ENCODE measurements at places on chromosomes 16 and 17. TPM values are rescaled to one million over a fixed set of nuclear protein-coding genes. Genes with fewer than 3 reads are reported as not detected.

ZFHX3 gene
- 7.2 TPM for total RNA-seq

CLEC19A gene
- 0.08 TPM for total RNA-seq

EVPL gene
- total RNA-seq, result 17.7 TPM

ZNF385C gene
- total RNA-seq, result 0.19 TPM

RAP1GAP2 gene
- 20.2 TPM for total RNA-seq

LGALS9 gene
- 0.91 TPM for total RNA-seq
